Mesenchymal stem cell (in vitro differentiated cells and primary cell): ENCODE measurements at places on chromosomes 5 and 9.

GRCh38 chr5:77972469-77973252, 196.5 kb upstream of the TBCA start:
- H3K27me3 ChIP-seq, result peaks cover 41% of the 10 kb centered on the region
- peaks cover 7% of the 10 kb centered on the region for H3K4me1 ChIP-seq
- H3K36me3 ChIP-seq, result no peaks in the 10 kb centered on the region

DNA sequence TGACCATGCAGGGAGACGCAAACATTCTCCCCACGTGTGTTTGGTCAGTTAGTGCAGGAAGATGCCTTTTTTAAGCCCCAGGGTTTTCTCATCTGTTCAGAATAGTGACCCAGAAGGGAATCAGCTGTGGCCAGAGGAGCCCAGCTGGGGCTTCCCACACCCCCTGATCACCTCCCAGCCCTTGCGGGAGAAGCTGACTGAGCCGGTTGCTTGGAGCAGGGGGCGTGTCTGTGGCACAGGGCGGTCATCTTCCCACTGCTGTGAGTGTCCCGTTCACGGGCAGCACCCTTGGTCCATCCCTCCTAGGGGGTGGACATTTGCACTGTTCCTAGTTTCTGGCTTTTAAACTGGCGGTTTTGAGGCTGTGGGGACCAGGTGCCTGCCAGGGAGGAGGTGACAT, 69.7 kb downstream of the NEK6 start:
- no peak for DNase-seq
- H3K4me3 ChIP-seq, result no peak overlapping the region
- H3K36me3 ChIP-seq, result peaks cover 97% of the 10 kb centered on the region

DNA sequence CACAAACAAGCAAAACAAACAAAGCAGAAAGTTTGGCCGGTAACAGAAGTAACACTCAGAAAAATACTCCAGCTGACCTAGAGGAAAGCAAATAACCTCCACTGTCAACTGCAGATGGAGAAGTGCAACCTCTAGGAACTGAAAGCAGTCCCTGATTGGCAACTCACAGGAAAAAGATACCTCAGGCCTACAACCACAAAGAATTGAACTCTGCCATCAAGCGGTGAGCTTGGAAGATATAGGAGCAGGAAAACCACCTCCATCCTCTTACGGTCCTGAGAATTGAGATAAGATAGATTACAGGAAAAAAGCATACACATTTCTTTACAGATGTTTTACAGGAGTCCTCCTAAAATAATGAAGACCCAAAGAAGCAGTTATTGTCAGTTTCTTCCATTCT, 184.5 kb downstream of the PDZD2 start:
- H3K27me3 ChIP-seq, result peaks cover 8% of the 10 kb centered on the region
- no peak overlapping the region for H3K27ac ChIP-seq
- H3K4me3 ChIP-seq, result no peak overlapping the region
- H3K36me3 ChIP-seq, result no peaks in the 10 kb centered on the region
- H3K4me1 ChIP-seq, result no peaks in the 10 kb centered on the region
- DNase-seq, result no peak

- no peaks in the 10 kb centered on the region for H3K4me1 ChIP-seq
- H3K27me3 ChIP-seq, result no peaks in the 10 kb centered on the region
- no peak for DNase-seq
- no peaks in the 10 kb centered on the region for H3K36me3 ChIP-seq
- no peak overlapping the region for H3K4me3 ChIP-seq
- no peak overlapping the region for H3K27ac ChIP-seq
Measured at GRCh38 chr5:52767766-52768480, 19.8 kb upstream of the ITGA1 start.

GRCh38 chr5:4873652-4874051, 266.5 kb upstream of the ADAMTS16 start:
- no peaks in the 10 kb centered on the region for H3K4me1 ChIP-seq
- H3K27me3 ChIP-seq, result no peaks in the 10 kb centered on the region
- no peak for DNase-seq
- no peaks in the 10 kb centered on the region for H3K36me3 ChIP-seq

DNA sequence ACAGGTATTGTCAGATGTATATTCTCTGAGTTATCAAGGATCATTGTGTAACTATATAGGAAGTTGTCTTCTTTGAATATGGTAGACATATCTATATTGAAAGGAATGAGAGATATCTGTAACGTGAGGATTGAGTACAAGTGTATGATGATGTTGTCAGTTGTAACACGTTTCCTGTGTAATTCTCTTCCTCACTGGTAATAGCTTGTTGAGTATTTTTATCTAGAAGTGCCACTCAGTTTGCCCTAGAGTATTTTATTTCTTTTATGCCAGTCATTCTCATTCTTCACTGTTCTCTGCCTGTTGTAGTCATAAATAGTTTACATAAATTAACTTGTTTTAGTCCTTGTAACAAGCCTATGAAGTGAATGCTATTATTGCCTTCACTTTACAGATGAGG, 172.1 kb downstream of the BAAT start:
- H3K27ac ChIP-seq, result no peak overlapping the region

- H3K4me3 ChIP-seq, result no peak overlapping the region
- H3K4me1 ChIP-seq, result no peaks in the 10 kb centered on the region
- H3K27ac ChIP-seq, result no peak overlapping the region
- no peaks in the 10 kb centered on the region for H3K27me3 ChIP-seq
- no peaks in the 10 kb centered on the region for H3K36me3 ChIP-seq
Measured at GRCh38 chr5:111790295-111790694, 33.3 kb upstream of the NREP start.

GRCh38 chr9:24487250-24487861, 58.3 kb downstream of the IZUMO3 start:
- H3K4me3 ChIP-seq, result no peak overlapping the region
- H3K4me1 ChIP-seq, result no peaks in the 10 kb centered on the region
- H3K27me3 ChIP-seq, result no peaks in the 10 kb centered on the region

- no peaks in the 10 kb centered on the region for H3K4me1 ChIP-seq
- no peaks in the 10 kb centered on the region for H3K27me3 ChIP-seq
- no peak for DNase-seq
- no peak overlapping the region for H3K4me3 ChIP-seq
Measured at GRCh38 chr9:121340676-121341392, 29.2 kb downstream of the STOM start.

DNA sequence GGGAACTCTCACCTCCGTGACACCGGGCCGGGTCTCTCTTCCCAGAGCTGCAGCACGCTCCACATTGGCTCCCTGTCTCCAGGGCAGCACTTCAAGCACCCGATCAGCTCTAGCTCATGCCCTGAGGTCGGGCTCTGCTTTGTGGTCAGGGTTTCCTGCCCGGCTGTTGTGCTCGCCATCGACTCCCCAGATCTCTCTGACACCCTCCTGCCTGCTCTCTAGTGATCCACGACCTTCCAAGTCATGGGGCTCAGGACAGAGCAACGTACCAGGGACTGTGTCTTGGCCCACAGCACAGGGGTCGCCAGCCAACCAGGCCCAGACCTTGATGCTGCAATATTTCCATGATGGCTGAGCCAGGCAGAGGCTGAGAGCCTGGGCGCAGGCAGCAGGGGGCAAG, 45.1 kb downstream of the PRRT1B start:
- H3K4me3 ChIP-seq, result peak overlapping the region; percentile 3
- H3K27ac ChIP-seq, result no peak overlapping the region
- no peaks in the 10 kb centered on the region for H3K27me3 ChIP-seq
- no peak for DNase-seq
- H3K4me1 ChIP-seq, result peaks cover 20% of the 10 kb centered on the region
- H3K36me3 ChIP-seq, result peaks cover 60% of the 10 kb centered on the region

DNA sequence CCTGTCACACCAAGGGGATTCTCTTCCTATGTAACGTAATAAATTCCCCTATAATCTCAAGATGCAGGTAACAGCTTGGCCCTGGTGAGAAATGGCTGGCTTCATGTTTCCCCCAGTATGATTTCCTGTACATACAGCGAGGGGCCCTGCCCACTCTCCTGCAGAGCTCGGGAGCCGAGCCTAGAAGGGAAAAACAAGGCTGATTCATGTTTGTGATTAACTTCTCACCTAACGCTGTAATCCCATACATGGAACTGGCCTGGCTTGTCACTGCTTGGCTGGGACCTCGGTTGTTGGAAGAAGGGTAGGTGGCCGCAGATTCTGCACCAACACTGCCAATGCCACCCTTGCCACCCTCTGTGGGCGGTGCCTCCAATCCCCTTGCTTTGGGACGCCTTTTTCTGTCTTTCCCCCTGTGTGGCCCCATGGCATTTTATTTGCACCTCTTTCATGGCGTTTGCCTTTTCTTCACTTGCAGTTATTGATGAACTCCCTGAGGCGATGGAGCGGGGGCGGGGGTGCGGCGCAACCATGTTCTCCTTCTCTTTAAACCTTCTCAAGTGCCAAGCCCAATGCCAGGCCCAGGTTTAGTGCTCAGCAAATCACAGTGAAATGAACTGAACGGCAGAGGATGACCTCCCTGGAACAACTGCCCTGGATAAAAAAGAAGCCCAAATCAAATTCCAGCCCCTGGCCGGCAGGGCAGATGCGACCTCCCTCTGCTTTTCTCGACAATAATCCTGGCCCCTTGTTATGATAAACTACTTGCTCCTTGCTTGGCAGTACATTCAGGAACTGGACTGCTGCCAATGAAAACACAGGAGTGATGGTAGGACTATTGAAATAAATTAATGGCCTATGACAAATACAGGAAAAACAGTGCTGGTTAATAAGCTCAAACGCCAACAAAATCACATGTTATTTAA, 108.1 kb downstream of the TMEM174 start:
- DNase-seq, result peak; percentile 29
- H3K4me1 ChIP-seq, result peaks cover 19% of the 10 kb centered on the region
- H3K4me3 ChIP-seq, result no peak overlapping the region
- H3K36me3 ChIP-seq, result no peaks in the 10 kb centered on the region
- H3K27ac ChIP-seq, result peak overlapping the region; percentile 80

GRCh38 chr9:7266911-7267595, 509.3 kb downstream of the KDM4C start:
- H3K36me3 ChIP-seq, result no peaks in the 10 kb centered on the region
- no peak overlapping the region for H3K27ac ChIP-seq
- DNase-seq, result no peak

DNA sequence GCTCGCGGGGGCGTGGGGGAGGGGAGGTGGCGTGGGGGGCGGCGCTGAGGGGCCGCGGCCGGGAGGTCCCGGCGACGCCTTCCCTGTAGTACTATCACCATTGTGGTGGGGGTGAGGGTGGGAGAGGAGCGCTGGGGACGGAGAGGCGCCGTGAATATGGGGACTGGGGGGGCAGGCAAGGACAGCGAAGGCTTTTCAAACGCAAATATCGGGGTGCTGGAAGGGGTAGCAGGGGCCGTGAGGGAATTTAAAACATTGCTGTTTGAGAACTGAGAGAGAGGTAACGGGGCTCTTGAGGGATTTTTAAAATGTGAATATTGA, 427 bp downstream of the RBM27 start:
- H3K4me3 ChIP-seq, result peak overlapping the region; percentile 86
- H3K27me3 ChIP-seq, result no peaks in the 10 kb centered on the region
- DNase-seq, result no peak
- peaks cover 8% of the 10 kb centered on the region for H3K4me1 ChIP-seq
- no peak overlapping the region for H3K27ac ChIP-seq

GRCh38 chr9:27088981-27089380, 20.0 kb upstream of the TEK start:
- DNase-seq, result peak; percentile 57
- no peak overlapping the region for H3K4me3 ChIP-seq
- H3K4me1 ChIP-seq, result peaks cover 2% of the 10 kb centered on the region

GRCh38 chr5:174581479-174581878, 142.9 kb upstream of the MSX2 start:
- no peaks in the 10 kb centered on the region for H3K27me3 ChIP-seq
- no peak for DNase-seq
- no peaks in the 10 kb centered on the region for H3K36me3 ChIP-seq

- H3K27me3 ChIP-seq, result no peaks in the 10 kb centered on the region
- H3K4me3 ChIP-seq, result no peak overlapping the region
- H3K36me3 ChIP-seq, result no peaks in the 10 kb centered on the region
- no peak for DNase-seq
- H3K4me1 ChIP-seq, result no peaks in the 10 kb centered on the region
Measured at GRCh38 chr5:72465066-72465465, 42.1 kb downstream of the ZNF366 start.

DNA sequence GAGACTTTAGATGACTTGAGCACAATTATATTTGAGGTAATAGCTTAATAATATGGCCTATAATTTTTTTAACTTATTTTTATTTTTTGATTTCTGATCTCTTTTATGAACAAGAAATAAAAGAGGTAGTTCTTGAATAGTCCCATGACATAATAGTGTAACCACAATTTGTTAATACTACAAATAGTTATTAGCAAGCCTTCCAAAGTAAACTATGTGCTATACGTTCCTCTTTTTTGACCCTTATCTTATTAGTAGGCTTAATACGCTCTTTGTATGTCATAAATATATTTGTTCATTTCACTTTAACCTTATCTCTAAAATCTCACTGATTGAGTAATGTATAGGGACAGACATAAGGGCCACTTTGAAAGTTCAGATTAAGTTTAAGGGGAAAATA, 78.7 kb upstream of the NR4A3 start:
- peaks cover 4% of the 10 kb centered on the region for H3K27me3 ChIP-seq
- no peak overlapping the region for H3K4me3 ChIP-seq
- DNase-seq, result no peak
- H3K36me3 ChIP-seq, result no peaks in the 10 kb centered on the region
- H3K27ac ChIP-seq, result no peak overlapping the region
- no peaks in the 10 kb centered on the region for H3K4me1 ChIP-seq

DNA sequence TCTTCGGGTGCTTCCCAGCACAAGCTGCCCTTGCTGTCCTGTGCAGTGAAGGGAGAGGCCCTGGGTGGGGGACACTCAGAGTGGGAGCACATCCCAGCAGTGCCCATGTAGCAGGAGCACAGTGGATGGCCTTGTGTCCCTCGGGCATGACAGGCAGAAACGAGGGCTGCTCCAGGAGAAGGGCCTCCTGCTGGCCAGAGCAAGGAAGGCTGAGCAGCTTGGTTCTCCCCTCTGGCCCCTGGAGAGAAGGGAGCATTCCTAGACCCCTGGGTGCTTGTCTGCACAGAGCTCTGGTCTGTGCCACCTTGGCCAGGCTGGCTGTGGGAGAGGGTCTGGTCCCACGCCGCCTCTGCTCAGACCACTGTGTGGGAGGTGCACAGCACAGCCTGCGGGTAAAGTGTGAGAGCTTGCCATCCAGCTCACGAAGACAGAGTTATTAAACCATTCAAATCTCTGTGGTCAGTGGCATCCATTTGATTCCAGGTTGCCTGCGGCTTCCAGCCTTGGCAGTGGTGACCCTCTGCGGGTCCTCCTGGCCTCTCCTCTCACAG, 18.3 kb downstream of the FBXW5 start:
- no peaks in the 10 kb centered on the region for H3K27me3 ChIP-seq
- no peak for DNase-seq
- no peak overlapping the region for H3K4me3 ChIP-seq
- H3K4me1 ChIP-seq, result peaks cover 8% of the 10 kb centered on the region
- H3K36me3 ChIP-seq, result peaks cover 24% of the 10 kb centered on the region
- no peak overlapping the region for H3K27ac ChIP-seq
